NCI-H2081 treated with DMSO at 0.1 percent for 48 hours (cell line): ENCODE measurements at places on chromosomes 2 and 18.

DNA sequence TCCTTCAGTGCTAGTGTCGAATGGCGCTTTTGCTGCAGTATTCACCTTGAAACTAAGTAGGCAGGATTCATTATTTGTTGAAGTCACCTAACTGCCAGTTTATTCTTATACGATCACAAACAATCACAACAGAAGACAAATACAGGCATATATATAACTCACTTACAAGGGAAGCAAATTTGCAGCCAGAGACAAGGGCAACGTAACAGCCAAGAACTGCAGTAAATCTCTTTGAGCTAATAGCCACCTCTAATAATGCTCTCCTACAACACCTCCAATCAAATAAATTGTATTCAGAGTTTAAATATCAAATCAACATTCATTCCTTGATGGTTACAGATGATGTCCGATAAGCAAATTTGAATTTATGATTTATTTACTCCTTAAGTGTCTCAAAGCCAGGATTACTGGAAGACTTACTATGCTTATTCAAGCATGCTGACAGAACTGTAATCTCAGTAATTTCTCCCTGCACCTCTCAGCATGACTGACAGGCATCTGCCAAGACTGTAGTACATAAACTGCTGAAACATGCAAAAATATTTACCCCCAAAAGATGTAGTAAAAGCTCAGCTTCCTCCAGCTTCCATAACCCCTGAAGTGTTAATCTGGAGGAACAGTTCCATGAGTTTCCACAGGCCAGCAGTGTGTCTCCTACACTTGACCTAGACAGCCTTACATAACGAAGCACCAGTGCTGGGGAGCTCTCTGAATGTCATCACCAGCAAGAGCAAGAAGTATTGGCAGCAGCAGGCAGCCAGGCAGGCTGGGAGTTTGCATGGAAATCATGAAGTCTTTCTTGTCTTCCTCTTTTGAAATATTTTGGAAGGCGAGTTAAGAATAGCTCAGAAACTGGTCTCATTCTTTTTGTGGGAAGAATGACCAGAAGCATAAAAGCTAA lies 20.9 kb upstream of the SCN1A start:
- no peak for DNase-seq

- DNase-seq, result no peak
Measured at GRCh38 chr2:109736177-109736827, 57.8 kb upstream of the RGPD5 start.

DNA sequence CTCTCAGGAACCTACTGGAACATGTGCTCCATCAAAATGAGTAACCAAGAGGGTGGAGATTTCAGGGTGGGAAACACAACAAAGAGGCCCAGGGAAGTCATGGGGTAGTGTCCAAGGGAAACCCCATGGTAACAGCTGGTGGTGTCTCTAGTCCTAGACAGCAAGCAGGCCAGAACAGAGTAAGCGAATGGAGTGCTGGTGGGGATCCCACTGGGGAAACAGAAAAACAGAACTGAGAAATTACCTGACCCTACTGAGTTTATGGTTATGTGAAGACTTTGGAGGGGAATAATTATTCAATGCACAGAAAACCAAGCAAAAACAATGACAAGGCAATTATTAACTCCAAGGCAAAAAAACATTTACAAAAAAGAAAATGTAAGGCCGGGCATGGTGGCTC lies 16.9 kb downstream of the ERCC3 start:
- no peak for DNase-seq

- DNase-seq, result no peak
Measured at GRCh38 chr18:78861116-78861515, 118.5 kb upstream of the SALL3 start.

DNA sequence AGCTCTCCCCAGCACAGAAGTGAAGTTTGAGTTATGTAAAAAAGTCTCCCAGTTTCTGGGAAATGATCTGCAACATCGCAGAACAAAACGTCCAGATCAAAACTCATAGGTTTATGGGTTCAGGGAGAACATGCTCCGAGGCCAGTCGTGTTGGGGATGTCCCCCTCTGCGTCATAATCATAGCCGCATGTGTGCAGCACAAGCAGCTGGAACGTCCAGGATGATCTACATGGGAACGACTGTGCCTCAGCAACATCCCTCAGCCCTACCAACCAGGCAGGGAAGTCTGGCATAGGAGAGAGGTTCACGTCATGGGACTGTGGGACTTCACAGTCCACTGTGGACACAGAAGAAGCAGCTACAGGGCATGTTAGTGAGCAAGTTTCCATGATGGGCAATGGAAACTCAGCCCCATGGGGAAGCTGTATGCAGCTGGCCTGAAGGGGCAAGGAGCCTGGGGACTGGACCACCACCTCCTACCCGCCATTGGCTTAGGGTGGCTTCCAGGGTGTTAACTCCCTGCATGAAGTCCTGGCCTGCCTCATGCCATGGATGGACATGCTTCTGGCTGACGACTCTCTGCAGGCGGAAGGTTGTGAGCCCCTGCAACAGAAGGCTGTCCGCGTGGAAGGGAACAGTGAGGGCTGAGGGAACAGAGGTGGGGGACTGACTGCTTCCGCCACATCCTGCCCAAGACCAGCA lies 96.9 kb downstream of the COPS8 start:
- DNase-seq, result no peak

GRCh38 chr2:150043172-150043500 lies 444.3 kb downstream of the RND3 start:
- DNase-seq, result no peak

DNA sequence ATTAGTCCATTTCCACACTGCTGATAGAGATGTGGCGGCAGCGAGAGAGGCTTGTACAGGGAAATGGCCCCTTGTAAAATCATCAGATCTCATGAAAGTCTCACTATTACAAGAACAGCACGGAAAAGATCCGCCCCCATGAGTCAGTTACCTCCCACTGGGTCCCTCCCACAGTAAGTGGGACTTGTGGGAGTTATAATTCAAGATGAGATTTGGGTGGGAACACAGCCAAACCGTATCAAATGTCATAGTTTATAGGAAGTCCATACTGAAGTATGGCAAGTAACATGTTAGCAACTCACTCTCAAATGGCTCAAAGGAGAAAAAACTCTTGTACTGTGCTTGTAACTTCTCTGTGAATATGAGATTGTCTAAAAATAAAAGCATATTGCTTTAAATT lies 56.1 kb downstream of the FARP2 start:
- DNase-seq, result no peak

DNA sequence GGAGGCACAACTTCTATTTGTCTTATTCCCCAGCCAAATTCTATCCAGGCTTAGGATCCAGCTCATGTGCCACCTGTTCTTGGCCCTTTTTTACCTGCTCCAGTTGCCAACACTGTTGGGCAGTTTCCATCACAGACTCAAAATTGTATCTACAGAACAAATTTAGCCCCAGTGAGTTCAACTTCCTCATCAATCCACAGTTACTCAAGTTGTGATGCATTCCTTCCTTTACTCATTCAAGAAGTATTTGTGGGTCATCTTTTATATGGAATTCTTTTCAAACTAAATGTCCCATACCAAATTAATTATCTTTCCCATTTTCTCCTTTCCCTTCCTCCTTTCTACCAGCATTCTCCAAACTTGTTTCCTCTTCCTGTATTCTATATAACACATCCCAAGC lies 12.7 kb upstream of the DDX18 start:
- DNase-seq, result no peak

DNA sequence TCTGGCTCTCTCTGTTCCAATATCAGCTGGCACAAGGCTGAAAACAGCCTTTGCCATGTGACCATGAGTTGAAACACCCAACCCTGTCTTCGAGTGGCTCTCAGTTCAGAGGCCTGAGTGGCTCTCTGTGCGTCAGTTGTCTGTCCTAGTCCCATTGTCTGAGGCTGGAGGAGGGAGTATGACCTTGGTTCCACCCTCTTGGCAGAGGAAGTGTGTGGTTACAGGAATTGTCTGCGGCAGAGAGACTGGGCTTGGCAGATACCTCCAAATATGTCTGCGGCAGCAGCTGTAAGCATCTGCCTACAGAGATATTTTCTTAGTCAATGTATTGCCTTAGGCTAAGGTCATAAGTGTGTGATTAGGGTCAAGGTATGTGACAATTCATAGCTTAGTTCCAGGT lies 32.6 kb downstream of the CNGA3 start:
- DNase-seq, result no peak

GRCh38 chr18:58578835-58579560 lies 49.9 kb downstream of the ALPK2 start:
- no peak for DNase-seq

GRCh38 chr2:74000666-74001065 lies 16.0 kb downstream of the TET3 start:
- DNase-seq, result no peak

- DNase-seq, result peak; percentile 86
Measured at GRCh38 chr2:51490576-51491234, 458.8 kb upstream of the NRXN1 start.

DNA sequence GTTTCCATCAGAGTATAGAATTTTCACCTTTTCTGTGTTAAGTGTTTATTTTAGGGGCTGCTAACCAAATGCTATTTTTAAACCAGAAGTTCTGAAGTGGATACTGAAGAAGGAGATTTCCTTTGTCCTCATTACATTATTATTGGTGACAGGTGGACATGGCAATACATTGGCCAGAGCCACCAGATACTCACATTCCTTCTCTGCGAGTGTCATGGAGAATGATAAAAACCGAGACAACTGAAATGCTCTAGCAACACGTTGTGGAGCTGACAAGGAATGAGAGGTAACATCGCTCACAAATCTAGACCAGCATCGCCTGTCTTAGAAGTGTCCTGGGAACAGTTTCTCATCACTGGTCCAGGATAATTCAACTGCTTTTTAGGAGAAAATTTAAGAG lies 241.2 kb downstream of the IRS1 start:
- no peak for DNase-seq

- DNase-seq, result peak; percentile 22
Measured at GRCh38 chr2:180621941-180622918, 358.2 kb upstream of the UBE2E3 start.

- DNase-seq, result no peak
Measured at GRCh38 chr2:22143840-22144239, 1020.1 kb downstream of the TDRD15 start.

- DNase-seq, result no peak
Measured at GRCh38 chr2:134123332-134123731, 130.5 kb upstream of the MGAT5 start.

DNA sequence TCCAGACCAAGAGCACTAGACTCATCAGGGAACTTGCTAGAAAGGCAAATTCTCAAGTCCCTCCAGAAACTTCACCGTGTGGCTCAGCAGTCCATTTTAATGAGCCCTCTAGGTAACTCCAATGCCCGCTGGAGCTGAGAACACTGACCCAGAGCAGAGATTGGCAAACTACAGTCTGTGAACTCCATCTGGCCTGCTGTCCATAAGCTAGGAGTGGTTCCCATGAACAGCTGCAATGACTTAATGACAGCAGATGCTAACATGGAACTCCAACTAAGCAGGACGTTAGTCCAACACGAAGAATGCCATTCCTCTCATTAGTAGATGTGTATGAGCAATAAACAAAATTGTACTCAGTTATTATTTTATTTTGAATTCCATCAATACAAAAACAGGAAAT lies 371.9 kb downstream of the STK39 start:
- no peak for DNase-seq

DNA sequence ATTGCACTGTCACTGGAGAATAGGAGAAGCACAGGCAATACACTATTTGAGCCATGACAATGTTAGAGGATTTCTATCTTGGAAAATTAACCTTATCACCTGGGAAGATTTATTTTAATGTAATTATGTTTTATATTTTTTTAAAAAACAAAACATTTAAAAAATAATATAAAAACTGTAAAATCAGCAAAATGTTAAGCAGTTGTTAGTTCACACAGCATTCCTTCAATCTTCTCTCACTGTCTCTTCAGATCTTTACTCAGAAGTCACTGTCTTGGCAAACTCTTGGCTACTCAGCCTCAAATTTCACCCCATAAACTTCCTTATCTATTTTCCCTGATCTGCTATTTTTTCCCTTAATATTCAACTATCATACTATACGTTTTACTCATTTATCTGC lies 1322.6 kb downstream of the LRP1B start:
- DNase-seq, result no peak

- peak; percentile 19 for DNase-seq
Measured at GRCh38 chr2:147331790-147332419, 512.9 kb upstream of the ACVR2A start.

- no peak for DNase-seq
Measured at GRCh38 chr2:205688417-205689200, 6.3 kb downstream of the NRP2 start.

- no peak for DNase-seq
Measured at GRCh38 chr2:111983478-111984212, 71.4 kb upstream of the TMEM87B start.

DNA sequence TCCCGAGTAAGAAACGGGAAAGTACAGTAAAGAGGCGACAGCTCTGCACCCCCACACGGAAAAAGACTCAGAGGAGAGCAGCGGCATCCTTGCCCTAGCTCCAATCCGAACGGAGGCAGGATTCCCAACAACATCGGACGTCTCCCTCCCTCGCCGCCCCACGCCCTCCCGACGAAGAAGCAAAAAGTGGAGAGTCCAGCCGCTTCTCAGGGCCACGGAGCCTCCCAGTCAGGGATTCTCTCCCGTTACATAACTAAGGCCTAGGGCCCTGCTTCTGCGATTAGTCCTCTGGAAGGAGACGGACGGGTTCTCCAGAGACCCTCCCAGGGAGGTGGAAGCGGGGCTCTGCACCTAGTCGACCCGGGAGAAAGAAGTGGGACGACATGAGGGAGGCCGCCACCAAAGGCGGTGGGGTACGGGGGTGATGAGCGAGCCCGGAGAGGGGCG lies 587 bp downstream of the SUMO1 start:
- DNase-seq, result no peak

GRCh38 chr2:78780256-78780655 lies 245.2 kb upstream of the REG3G start:
- DNase-seq, result peak; percentile 11

GRCh38 chr2:117942551-117942950 lies 71.3 kb downstream of the CCDC93 start:
- DNase-seq, result no peak

- DNase-seq, result no peak
Measured at GRCh38 chr2:177484180-177484795, 91.7 kb downstream of the AGPS start.

GRCh38 chr2:63871864-63872263 lies 30.2 kb downstream of the UGP2 start:
- DNase-seq, result no peak

- DNase-seq, result no peak
Measured at GRCh38 chr2:95300450-95300849, 3.3 kb downstream of the KCNIP3 start.

DNA sequence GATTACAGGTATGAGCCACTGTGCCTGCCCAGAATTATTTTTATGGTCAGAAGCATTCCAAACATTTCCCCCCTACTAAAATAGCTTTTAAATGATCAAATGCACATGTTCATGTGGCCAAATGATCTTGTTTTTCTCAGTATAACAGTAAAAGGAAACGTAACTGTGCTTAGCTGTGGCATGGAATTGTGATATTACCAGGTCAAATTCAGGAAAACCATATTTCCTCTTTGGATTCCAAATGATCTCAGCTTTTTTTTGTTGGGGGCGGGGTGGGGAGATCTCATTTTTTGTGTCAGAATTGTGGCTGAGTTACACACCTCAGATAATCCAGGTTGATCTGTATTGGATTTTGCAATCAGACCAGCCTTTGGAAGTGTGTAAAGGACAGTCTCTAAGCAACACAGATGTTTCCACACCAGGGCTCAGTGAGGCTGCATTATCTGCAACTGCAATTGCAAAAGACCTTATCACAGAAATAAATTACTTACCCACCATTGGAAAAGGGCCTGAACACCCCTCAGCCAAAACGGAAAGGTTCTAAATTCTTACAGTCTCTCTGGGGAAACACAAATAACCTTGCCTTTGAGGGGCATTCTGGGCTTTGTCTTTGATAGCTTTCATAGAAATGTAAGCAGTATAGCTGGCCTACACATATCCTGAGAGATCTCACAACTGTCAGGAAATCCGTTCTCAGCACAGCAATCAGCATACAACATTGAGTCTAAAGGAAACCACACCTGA lies 8.4 kb downstream of the CASP10 start:
- no peak for DNase-seq
